GM12864 (cell line): ENCODE measurements at places on chromosomes 3 and 15.

GRCh38 chr15:82039871-82040270 lies 5.9 kb downstream of the MEX3B start:
- peak; percentile 16 for DNase-seq

DNA sequence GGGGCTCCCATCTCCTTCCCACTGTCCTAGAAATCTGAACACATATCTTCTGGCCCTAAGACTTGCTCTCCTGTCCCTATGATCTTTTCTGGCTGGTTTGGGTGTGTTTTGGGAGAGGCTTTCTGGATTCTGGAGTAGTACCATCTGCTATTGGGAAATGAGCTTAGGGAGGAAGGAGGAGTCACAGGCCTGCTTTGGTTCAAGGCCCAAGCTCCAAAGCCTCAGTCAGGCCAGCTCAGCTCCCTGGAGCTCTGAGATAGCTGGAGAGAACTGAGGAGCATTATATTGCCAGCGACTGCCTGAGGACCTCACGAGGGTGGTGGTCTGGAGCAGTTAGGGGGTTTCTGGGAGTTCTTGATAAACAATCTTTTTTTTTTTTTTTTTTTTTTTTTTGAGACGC lies 18.7 kb downstream of the RASGRF1 start:
- DNase-seq, result no peak

GRCh38 chr3:150681057-150681456 lies 22.7 kb downstream of the ERICH6 start:
- peak; percentile 35 for DNase-seq

DNA sequence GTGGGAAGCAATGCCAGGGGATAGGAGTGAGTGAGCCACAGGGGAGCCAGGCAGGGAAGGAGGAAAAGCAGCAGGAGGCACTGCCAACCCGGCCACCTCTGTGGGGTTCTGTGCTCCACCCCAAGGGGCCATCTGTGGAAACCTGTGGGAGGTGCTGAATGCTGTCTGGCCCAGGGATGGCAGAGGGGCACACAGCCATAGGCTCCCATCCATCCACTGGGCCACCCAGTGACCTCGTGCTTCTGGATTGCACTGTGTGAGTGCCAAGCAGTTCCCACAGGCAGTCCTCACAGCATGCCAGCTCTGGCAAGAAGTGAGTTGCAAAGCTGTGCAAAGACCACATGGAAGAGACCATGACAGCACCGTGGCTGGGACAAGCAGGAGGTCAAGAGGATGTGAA lies 27.5 kb downstream of the DNAJB8 start:
- DNase-seq, result no peak
